Cortex of kidney (tissue), 1 donor: ENCODE measurements at places on chromosomes 1 and 21.

- no peak for DNase-seq
Measured at GRCh38 chr1:111747282-111747734, 8.1 kb upstream of the INKA2 start.

- DNase-seq: no peak
Measured at GRCh38 chr1:228275179-228275429, 67.3 kb downstream of the OBSCN start.

DNA sequence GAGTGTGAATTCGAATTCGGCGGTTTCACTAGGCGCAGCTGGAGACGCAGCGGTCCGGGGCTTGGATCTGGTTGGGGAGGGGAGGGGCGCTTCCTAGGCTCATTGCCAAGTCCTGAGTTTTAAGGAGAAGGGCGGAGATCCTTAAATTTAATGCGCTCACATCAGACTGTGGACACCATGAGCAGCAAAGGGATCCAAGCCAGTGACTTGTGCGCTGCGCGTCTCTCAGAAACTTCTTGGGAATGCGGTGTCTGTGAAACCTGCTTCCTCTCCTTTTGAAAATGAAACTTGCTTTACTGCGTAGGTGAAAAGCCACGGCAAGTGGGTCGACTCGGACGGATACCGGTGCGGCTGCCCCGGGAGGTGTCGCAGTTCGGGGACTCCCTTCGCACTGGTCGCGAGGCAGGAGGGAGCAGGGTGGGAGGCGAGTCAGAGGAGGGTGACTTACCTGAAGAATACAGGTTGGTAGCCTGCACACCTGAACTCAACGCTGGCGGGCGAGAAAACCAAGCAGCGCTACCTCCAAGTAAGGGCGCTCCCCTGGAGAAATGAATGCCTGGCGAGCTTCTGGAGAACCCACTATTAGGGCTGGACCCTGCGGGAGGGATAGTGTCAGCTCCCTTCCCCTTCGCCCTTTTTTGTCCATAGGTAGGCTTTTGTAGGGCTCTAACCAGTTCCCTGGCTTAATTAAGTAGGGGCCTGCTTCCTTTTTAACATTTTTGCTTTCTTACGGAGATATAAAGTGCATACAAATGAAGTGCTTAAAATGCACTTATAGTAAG is 992 bp downstream of the TENT5C start:
- DNase-seq: no peak

GRCh38 chr1:193309936-193310475 is 123.6 kb upstream of the B3GALT2 start:
- DNase-seq: no peak

DNA sequence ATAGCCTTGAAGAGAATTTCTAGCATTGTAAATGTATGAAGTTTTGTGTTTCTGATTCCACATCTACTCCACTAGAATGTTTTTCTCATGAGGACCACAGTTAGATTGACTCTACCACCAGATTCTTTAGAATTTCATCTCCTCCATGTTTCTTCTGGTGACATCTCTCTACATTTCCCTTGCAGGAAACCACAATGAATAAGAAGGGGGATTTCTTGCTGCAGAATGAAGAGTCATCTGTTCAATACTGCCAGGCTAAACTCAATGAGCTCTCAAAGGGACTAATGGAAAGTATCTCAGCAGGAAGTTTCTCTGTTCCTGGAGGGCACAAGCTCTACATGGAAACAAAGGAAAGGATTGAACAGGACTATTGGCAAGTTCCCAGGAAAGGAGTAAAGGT is 18.6 kb downstream of the GBP6 start:
- DNase-seq: no peak

GRCh38 chr1:238672262-238672661 is 714.1 kb upstream of the CHRM3 start:
- no peak for DNase-seq

DNA sequence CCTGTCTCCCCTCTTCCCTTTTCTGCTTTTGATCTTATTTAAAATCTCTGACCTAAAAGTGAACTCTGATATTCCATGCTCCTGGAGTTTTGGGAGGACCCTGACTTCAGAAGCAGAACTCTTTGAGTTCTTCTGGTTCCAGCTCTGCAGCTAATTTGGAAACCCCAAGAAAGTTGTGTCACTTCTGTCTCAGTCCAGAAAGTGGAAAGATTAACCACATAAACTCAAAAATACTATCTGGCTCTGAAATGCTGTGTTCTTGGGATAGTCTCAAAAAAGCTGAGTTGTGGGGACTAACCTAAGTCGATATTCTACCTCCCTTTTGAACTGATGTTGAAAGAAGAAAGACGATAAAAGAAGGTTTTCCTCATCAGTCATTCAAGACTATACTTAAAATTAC is 59.8 kb downstream of the ITPKB start:
- no peak for DNase-seq

DNA sequence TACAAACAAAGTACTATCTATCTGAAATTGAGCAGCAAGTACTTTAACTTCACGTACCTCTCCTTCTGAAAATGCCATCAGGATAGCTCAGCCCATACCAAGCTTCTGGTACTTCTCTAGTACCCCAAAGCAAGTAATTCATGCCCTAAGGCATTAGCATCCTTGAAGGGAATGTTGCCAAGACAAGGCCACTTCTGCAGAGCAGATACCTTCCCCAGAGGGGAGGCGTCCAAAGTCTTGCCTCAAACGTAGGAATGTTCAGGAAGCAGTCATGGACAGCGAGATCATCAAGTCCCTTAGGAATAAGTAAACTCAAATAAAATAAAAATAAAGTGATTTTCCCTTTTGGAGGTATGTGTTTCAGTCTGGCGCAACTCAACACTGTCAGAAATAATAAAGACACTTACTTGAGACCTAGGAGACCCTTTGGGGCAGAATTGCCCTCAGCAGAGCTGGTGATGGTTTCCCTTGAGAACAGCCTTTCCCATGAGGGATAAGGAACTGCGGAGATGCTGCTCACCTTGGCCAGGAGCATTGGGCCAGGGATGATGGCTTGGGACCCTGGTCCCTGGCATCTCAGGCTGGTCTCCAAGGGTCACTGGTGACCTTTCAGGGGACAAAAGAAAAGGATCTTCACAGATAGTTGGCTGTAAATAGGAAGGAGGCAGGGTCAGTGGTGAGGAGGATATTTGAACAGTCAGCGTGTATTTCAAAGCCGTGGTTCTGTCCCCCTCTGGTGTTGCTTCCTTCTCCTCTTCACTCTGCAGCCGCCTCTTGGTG is 522.9 kb downstream of the KIF26B start:
- no peak for DNase-seq

GRCh38 chr1:229972600-229973296 is 94.3 kb upstream of the GALNT2 start:
- no peak for DNase-seq
